Fibroblast of skin of right biceps (primary cell): ENCODE measurements at places on chromosomes 3 and 15.
A peak's percentile ranks its signal among the peaks of the same experiment; 100 is the strongest.

DNA sequence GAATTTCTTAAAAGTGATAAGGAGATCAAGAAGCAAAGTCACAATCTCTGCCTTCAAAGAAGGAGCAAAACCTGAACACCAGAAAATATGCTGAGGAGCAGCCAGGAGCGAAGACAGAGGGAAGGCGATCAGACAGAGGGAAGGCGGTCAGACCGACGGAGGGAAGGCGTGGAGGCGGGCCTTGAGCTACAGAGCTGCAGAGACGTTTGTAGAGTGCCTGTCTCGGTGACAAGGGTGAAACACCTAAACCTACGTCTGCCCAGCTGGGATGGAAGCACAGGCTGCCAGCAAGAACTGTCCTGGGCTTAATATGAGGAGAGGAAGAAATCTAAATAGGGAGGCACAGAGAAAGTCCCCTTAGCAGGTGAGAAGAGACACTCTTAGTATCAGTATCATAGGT lies 476.0 kb downstream of the OCA2 start:
- no peak for DNase-seq

- DNase-seq, result no peak
These were observed 48.1 kb downstream of the BBS4 start for GRCh38 chr15:72733941-72734738.

DNA sequence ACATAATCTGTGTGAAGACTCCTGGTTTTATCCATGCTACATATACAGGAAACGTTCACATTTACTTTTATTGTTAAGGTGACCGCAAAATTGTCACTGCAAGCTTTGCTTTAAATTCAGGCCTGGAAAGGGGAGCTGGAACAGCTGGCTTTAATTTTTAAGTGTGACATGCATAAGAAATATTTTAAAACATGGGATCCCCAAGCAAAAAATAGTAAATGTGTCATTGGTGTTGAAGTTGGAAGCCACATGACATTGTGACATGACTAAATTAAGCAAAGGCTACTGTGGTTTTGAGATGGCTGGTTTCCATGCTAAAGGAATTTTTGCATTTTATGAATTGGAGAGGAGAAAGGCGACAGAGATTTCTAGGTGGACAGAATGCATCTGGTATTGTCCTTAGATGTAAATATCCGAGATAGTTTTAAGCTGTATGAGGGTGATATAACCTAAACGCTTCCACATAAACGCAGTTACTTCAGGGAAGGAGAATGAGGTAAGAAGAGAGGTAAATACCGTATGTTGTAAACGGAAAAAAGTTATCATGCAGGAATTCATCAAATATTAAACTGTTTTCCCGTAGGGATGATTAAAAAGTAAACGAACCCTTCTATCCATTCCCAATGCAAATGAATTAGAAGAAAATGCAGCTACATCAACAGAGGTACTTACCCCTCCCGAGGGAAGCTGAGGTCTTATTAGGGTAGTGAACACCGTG lies 927 bp upstream of the FYTTD1 start:
- peak; percentile 90 for DNase-seq

DNA sequence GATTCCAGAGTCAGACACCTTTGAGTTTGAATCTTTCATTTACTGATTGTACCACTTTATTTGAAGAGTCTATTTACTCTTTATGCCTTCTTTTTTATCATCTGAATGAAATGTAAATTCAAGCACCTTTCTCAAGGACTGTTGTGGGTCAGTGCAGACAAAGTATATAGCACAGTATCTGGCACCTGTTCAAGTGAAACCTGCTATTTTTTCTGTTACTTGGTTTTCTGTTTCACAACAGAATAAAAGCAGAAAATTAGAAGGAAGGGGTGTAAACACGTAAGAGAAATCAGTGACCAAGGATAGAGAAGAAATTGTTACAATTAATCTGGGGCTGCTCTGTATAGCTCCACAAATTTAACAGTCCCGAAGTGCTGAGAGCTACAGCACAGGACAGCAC lies 357.4 kb downstream of the RSL24D1 start:
- DNase-seq, result no peak

GRCh38 chr3:196287090-196287439 lies 461 bp downstream of the PCYT1A start:
- DNase-seq, result no peak

DNA sequence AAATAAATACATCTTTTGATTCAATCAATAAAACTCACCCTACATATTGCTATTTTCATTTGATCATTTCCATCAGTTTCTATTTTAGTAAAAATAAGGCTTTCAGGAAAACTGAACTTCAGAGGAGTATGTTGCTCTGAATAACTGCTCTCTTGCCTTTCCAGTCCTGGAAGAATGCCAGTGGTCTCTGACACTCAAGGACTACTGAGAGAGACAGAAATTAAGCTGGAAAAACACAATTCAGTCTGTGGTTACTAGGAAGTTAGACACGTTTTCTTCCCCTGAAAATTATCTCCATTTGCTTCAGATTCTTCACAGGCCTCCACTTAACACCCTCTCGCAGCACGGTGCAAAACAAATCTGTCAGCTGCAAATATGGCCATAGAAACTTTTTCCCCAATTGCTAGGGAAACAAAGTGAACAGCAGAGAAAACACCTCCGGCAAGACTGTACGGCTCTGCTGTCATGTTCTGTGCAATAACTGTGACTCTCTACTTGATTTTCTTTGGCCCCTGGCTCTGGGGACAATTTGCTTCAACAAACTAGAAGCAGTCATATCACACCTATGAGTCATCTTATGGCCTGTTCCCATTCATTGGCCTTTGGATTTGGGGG lies 353.0 kb downstream of the MAGI1 start:
- peak; percentile 65 for DNase-seq

DNA sequence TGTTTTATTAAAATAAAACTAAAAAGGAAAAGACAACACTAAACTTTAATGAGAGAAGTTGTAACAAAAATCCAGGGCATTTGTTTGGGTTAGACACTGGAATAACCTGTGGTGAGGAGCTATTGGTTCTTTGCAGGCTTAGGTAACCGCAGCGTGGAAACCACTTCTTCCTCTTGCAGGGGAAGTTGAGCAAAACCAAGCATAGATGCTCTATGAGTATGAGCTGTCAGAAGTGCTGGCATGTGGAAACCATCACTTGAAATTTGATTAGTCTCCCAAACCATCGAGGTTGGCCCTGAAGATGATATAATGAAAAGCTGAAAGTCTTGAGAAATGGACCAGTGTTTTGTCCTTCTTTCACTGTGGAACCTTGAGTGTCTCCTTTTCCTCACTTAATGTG lies 127.1 kb upstream of the RBMS3 start:
- no peak for DNase-seq

DNA sequence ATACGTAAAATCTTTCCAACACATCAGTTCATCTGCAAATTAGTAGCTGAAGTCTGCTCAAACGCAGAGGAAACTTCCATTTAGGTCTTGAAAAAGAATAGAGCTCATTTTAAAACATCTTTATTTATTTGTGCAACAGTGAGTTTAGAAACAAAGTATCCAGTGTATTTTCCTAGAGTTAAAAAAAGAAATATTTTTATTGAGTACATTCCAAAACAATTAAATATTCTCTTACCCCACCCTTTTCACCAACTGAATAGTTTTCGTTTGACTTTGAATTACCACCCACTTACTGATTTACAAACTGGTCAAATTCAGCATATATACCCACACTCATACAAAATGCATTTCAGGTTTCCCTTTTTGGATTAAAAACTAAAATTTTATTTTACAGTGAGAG lies 104.7 kb downstream of the ZBTB20 start:
- no peak for DNase-seq

- DNase-seq, result no peak
These were observed 1.4 kb upstream of the APPL1 start for GRCh38 chr3:57226176-57226575.
